ENCODE measurements at places on chromosomes 1 and 21.

GRCh38 chr21:29075706-29076466 lies 2.4 kb upstream of the CCT8 start:
- DNase-seq = no peak

DNA sequence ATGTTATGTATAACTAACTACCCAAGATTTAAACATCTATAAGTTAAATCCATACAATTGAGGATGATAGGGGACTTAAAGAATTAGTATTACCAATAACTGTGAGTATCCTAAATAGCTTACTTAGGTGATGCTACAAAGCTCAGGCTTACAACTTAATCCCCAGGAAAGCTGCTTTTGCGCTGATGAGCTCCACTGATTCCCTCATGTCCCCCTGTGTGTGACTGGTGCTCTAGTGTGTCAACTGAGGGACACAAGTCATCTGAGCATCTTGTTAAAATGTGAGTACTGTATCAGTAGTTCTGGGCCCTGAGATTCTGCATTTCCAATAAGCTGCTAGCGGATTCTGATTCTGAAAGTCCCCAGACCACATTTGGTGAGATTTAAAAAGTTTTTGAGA lies 1458.8 kb downstream of the MRPL39 start:
- no peak for DNase-seq

- DNase-seq = no peak
Measured at GRCh38 chr1:45755697-45756096, 5.2 kb upstream of the IPP start.

DNA sequence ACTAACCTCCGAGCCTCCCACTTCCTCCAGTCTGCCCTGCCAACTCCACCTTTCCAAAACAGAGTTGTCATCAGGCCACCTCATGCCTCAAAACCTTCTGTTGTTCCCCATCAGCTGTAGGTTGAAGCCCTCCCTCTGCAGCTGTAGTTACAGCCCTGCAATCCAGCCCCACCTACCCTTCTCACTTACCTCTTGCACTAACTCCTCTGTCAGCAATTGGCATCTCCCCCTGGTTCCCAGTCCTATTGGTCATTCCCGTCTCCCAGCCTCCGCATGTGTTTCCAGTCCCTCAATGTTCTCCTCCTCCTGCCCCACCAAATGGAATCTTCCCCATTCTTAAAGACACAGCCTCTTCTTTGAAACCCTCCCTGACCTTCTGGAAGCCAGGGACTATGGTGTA lies 100.1 kb upstream of the GCLM start:
- DNase-seq = no peak

- DNase-seq = peak; percentile 99
Measured at GRCh38 chr1:59150577-59151386, 146.1 kb upstream of the FGGY start.

DNA sequence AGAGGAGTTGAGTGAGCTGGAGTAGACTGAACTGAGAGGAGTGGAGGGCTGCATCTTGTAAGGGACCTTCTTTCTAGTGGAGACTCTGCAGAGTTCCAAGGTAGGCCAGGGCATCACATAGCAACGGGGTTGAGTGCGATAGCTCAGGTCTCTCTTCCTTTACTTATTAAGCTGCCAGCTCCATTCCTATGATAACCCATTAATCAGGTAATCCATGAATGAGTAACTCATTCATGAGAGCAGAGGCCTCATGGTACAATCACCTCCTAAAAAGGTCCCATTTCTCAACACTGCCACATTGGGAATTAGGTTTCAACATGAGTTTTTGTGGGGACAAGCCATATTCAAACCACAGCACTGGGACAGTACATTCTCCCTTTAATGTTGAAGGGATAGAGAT lies 21.3 kb downstream of the VN1R5 start:
- no peak for DNase-seq

- no peak for DNase-seq
Measured at GRCh38 chr1:40712405-40712944, 21.0 kb downstream of the NFYC start.

- no peak for DNase-seq
Measured at GRCh38 chr1:21117597-21118001, 59.1 kb downstream of the EIF4G3 start.

Measured in GM04504 (cell line).